ENCODE measurements at places on chromosomes 7 and 10. TPM values are rescaled to one million over a fixed set of nuclear protein-coding genes. Genes with fewer than 3 reads are reported as not detected.

SEMA3A gene
- total RNA-seq, result 56.7 TPM

ARHGEF5 gene
- 0.22 TPM for total RNA-seq

ZCWPW1 gene
- total RNA-seq, result 0.44 TPM

ELOVL3 gene
- not detected for total RNA-seq

C7orf33 gene
- total RNA-seq, result not detected

SFTPD gene
- total RNA-seq, result not detected

PON1 gene
- not detected for total RNA-seq

DDC gene
- not detected for total RNA-seq

ADAM12 gene
- 0.65 TPM for total RNA-seq

FANK1 gene
- total RNA-seq, result 0.60 TPM

TUBB8 gene
- total RNA-seq, result not detected

COL28A1 gene
- not detected for total RNA-seq

MTPN gene
- total RNA-seq, result 102 TPM

CPXM2 gene
- total RNA-seq, result 0.22 TPM

SLC26A5 gene
- 1.4 TPM for total RNA-seq

PRSS1 gene
- total RNA-seq, result not detected

ZNF804B gene
- total RNA-seq, result not detected

RSPH10B2 gene
- total RNA-seq, result 0.22 TPM

All from lung microvascular endothelial cell (primary cell).